ENCODE measurements at places on chromosomes 5 and 9.

DNA sequence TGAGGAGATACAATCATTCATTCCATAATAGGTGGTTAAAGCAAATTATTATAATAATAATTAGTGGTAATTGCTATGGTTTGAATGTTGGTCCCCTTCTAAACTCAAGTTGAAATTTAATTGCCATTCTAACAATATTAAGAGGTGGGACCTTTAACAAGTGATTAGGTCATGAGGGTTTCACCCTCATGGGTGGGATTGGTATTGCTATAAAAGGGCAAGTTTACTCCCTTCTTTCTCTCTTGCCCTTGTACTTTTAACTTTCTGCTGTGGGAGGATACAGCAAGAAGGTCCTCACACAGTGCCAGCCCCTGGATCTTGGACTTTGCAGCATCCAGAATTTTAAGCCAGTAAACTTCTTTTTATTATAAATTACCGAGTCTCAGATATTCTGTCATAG is 101.9 kb upstream of the PARP8 start:
- DNase-seq: no peak

DNA sequence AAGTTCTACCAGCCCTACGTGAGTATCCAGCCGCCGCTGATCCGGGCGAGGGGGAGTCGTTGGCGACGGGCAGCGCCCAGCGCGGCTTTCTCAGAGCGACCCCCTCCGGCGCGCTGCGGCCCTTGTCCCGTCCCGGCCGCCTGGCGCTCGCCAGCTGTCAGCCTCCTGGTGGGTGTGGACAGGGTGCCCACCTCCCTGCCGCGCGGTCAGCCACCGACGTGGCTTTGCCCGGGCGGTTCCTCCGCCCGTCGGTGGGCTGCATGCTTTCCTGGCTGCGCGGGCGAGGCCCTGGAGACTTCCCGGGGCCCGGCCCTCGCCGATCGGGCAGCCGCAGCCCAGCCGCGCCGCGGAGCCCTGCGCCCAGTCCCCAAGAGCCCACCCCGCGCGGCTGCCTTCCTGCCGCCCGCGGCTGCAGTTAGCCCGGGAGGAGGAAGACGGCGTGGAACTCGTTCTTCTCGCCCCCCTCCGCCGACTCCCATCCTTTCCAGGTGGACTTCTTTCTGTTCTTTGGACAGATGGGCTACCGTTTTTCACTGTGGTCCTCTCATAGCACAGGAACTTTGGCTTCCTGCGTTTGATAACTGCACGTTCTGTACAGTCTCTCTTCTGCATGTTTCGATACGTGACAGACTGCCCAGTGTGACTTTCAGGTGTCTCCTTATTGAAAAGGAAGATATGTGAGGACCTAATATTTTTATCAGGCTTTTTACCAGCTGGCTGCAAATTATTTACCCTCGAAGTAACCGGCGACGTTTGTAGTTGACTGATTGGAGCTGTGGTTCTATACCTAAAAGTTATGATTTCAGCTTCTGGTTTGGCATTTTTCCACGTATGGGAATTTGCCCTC is 577 bp downstream of the AP3S1 start:
- no peak for DNase-seq

- DNase-seq: no peak
These were observed 52.8 kb upstream of the SLC44A1 start for GRCh38 chr9:105191508-105192121.

GRCh38 chr5:94749042-94749441 is 130.6 kb downstream of the SLF1 start:
- DNase-seq: no peak

DNA sequence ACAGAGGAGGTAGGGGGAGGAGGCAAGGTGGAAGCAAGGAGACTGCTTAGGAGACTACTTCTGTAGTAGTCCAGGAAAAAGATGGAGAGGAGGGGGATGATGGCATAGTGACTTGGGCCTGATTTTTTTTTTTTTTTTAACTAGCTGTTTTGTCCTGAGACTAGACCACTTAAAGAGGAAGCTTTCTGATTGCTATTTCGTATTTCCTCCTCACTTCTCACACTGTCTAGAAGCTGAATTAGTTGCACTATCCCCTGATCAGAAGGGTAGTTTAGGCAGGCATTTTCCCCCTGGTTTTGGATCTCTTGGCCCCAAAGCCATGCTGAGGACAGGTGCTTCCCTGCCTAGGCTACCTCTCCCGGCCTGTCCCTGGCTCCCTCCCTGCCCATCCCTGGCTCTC is 14.9 kb downstream of the LARP1 start:
- no peak for DNase-seq

GRCh38 chr9:37386988-37387387 is 35.5 kb upstream of the GRHPR start:
- no peak for DNase-seq

DNA sequence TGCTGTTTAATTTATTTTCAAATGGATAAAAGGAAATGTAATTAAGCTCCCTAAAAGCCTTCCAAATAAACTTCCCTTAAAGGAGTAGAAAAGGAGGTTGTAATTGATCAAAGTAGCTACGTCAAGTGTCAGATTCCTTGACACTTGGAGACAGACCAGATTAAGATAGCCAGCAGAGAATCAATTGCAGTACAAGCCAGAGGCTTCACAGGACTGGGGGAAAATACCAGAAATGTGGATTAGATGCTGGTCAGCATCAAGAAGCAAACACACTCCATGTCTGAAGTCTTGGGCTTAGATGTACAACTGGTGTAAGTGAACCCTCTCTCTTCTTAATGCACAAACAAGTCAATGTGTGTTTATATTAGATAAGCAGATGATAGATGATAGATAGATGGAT is 184.9 kb upstream of the TAS2R1 start:
- DNase-seq: no peak

Data from spinal cord (tissue), 10 donors.